ENCODE measurements at places on chromosomes 12 and 14. TPM values are rescaled to one million over a fixed set of nuclear protein-coding genes. Genes with fewer than 3 reads are reported as not detected.

DNA sequence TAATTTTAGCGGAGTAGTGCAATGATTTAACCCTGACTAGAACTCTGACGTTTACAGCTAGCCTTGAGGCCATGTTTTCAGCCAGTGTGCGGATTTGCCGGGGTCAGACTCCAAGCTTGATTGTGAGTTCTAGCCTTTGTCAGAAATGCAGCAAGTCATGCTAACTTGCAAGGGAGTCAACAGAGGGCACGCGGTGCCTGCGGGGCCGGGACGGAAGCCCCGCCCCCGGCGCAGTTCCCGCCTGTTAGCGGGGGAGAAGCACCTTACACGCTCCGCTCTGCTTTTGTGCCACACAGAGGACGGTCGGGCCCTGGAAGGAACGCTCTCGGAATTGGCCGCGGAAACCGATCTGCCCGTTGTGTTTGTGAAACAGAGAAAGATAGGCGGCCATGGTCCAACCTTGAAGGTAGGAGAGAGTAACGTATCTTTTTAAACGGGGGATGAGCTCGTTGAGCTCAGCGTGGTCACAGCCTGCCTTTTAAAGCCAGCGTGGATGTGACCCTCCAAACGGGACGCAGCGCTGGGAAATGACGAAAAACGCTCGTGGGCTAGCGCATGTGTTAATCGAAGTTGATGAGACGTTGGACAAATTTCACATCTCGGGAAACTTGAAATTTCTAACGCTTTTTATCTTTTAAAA is 14.8 kb upstream of the EID3 start:
- DNase-seq = peak; percentile 92

DNA sequence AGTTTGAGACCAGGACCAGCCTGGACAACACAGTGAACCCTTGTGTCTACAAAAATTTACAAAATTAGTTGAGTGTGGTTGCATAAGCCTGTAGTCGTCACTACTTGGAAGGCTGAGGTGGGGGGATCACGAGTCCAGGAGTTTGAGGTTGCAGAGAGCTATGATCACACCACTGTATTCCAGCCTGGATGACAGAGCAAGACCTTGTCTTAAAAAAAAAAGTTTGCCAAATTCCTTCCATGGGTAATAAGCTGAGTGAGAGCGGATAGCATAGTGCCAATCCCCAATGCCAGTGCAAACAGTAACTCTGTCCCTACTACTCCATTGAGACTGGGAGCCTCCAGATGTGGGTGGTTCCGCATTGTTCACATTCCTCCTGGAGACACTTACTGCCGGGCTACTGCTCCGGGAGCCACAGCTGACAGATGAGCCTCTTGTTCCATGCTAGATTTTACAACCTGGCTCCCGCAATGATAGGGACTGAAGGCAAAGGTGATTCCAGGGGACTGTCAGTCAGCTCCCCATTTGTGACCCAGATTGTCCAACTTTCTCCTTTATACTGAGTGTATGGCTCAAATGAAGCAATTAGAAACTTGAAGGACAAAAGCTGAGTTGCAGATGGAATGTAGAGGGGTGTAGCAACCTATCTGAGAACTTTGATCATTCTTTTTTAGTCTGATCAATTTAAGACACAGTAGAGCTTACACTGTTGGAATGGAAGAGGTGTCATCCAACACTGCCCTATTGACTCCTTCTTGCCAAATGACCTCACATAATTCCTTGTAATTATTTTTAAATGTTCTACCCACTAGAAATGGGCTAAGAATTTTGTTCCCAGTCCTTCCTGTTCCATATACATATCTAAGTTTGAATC is 13.4 kb upstream of the FRMD6 start:
- DNase-seq = peak; percentile 70

- no peak for DNase-seq
Observed at GRCh38 chr12:2678426-2678825, 116.3 kb upstream of the FKBP4 start.

- DNase-seq = peak; percentile 62
Observed at GRCh38 chr12:6871052-6871957, 1.8 kb downstream of the SPSB2 start.

DNA sequence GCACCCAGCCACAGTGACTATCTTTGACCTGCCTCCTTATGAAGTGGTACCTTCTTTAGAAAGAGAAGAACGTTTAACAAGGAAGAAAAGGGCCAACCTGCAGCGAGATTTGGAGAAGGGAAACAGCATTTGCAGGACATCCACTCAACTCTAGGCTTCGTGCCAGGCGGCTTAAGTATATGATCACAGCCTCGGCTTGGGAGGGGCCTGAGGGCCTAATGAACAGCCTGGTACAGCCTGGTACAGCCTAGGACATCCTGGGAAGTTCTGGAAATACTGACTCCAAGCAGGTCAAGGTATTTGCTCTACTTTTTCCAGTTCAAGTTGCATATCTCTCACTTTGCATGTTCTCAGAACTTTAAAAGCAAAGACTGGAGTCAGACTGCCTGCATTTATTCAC is 16.1 kb downstream of the HCAR2 start:
- DNase-seq = no peak

- DNase-seq = peak; percentile 83
Observed at GRCh38 chr14:104931771-104932675, 7.3 kb downstream of the PLD4 start.

- no peak for DNase-seq
Observed at GRCh38 chr12:125092108-125092871, 27.1 kb downstream of the AACS start.

HOXC4 gene
- total RNA-seq = not detected

EXOC3L4 gene
- 0.21 TPM for total RNA-seq

All from H7 (cell line).